Right lobe of liver (tissue), 6 donors: ENCODE measurements at places on chromosomes 4 and X.

- DNase-seq: no peak
Measured at GRCh38 chrX:22445880-22446279, 173.2 kb downstream of the CBLL2 start.

DNA sequence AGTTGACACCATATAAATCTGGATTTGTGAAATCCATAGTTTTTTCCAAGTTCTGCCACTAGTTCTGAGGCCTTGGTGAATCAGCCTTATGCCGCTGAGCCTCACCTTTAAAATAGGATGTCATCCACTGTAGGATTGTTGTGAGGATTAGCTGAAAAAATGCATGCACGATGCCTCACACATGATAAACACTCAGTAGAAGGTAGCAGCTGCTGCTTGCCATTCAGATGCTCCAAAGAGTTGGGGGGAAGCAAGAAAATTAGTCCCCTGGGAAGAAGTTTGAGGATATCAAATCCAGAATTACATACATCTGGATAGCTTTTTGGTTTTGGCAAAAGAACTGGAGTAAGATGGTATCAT is 7.4 kb downstream of the MMAA start:
- no peak for DNase-seq

DNA sequence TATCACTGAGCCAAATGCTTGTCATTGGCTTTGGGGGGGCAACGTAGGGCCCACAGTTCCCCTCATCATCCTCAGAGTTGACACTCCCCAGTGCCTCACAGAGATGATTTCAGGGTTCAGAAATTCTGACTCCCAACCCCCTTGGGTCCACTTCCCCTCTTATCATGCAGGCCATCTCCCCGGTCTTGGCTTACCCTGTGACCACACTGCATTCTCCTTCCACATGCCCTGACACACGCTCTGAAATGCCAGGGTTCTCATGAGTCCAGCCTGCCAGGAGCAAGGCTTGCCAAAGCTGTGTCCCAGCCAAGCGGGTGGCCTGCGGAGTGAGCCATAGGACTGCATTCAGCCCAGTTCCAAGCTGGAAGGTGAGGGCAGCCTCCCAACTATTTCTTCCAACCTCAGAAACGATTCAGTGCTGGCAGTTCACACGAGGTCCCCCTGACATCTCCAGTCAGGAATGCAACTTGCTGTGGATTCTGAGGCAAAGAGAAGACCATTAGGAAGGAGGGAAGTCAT is 101.2 kb downstream of the SMIM20 start:
- peak; percentile 50 for DNase-seq

GRCh38 chr4:8540072-8540471 is 40.1 kb upstream of the GPR78 start:
- no peak for DNase-seq

GRCh38 chr4:46081248-46081647 is 42.6 kb downstream of the GABRG1 start:
- no peak for DNase-seq

- DNase-seq: no peak
Measured at GRCh38 chr4:11497212-11497806, 68.6 kb upstream of the HS3ST1 start.

DNA sequence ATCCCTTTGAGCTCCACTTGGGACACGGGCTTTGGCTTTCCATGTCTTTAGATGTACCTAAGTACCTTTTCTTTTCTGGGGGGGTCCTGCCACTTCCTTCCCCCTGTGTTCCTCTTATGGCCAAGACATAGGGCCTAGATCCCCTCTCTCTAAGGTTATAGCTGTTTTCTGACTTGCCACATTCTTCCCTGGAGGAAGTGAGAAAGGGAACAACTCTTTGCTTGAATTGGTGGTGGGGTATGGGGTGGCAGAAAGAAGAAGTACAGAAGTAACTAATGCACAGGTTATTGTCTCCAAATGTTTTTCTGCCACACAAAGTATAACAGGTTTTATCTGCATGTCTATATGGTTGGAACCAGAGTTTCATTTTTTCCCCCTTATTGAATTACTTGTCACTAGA is 29.7 kb upstream of the DIPK2B start:
- no peak for DNase-seq

- DNase-seq: no peak
Measured at GRCh38 chr4:17867276-17867675, 56.5 kb downstream of the NCAPG start.

GRCh38 chr4:7004331-7004730 is 38.8 kb upstream of the TADA2B start:
- no peak for DNase-seq

DNA sequence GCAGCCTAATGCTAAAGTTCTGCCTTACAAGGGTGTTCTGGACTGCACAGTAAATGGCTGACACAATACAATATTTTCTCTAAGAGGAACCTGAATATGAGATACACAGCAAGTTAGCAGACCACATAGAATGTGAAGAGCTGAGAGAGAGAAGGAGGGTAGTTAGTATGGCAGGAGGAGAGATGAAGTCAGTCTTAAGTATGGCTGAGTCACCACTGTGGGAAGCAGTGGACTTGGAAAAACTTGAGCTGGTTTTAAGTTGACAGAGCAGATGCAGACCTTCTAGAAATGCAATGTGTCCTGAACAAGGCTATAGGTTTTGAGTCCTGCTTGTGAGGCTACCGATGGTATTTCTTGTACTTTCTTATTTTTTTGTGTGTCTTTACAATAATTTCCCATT is 172.5 kb downstream of the SH2D1A start:
- no peak for DNase-seq
